SK-MEL-5 (cell line): ENCODE measurements at places on chromosomes 1 and 21. TPM values are rescaled to one million over a fixed set of nuclear protein-coding genes. Genes with fewer than 3 reads are reported as not detected.

DNA sequence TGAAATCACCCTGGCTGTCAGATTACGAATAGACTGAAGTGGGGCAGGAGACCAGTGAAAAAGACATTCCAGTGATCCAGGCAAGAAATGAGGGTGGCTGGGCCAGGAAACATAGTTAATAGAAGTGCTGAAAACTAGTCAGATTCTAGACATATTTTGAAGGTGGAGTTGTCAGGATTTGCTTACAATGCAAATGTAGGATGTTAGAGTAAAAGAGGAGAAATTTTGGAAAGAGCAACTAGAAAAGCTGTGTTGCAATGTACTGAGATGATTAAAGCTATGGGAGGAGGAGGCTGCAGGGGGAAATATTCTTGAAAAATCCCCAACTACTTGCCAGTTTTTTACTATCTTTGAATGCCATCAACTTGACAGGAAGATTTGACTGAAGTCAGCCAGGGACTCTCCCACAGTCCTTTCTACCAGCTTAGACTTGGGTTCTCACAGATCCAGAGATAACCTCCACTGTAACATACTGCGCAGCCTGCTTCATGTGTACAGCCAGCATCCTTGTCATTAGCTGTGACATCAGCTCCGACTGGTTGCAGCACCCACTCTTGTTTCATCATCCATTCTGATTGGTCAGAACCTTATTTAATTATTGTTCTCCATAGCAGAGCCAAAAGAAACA lies 109.7 kb downstream of the TSEN15 start:
- no peak for DNase-seq

DNA sequence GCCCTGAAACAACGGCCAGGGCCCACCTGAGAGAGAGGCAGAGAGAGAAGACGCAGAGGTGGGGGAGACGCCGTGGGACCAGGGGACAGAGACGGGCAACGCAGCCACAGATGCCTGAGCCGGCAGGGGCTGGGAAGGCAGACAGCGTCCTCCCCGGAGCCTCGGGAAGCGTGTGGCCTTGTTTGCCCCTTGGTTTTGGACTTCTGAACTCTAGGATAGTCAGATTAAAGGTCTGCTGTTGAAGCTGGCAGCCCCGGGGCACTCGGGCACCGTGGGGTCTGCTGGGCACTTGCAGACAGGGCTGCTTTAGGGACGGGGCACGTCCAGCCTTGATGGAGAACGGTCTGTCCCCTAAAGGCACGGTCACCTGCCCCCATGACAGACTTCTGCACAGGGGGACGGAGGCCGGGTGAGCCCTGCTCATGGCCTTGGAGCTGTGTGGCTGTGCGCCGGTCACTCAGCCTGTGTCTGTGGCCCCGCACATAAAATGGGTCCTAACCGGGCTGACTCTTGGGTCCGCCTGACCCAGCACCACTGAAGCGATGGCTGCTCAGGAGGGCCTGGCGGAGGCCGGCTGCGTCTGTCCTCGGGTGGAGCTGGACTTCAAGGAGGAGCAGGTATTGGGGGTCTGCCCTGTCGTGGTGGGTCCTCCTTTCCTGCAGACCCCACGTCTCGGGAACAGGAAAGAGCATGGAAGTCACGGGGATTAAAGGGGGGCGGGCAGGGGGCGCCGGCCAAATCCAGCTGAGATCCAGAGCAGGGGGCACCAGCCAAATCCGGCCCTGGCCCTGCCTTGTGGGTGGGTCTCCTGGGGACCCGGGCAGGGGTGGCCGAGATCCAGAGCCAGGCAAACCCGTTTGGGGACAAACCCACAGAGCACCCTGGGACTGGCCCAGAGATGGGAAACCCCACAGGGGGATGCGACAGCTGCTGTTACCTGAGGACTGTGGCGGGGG lies 9.6 kb upstream of the RNF223 start:
- no peak for DNase-seq

DNA sequence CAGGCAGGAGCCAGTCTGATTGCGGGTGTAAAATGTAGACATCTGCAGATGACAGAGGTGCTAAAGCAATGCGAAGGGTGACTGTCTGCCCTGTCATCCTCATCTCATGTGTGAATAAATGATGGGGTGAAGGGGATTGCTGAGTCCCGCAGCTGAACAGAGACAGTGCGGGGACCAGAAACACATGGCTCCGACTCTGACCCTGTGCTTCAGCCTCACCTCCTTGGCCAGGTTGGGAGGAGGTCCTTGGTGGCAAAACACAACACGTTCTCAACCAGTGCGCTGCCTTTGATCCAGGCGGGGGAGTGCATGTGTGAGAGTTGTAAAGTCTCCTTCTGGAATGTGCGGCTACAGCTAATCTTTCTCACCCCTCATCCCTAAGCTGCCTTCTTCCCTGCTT lies 32.0 kb upstream of the TTC22 start:
- DNase-seq: no peak

Gene OMA1
- total RNA-seq: 45.5 and 51.2 TPM in 2 replicates

Gene PFDN2
- 84.1 and 92.3 TPM in 2 replicates for total RNA-seq
